ENCODE measurements at places on chromosomes 1 and 21.

DNA sequence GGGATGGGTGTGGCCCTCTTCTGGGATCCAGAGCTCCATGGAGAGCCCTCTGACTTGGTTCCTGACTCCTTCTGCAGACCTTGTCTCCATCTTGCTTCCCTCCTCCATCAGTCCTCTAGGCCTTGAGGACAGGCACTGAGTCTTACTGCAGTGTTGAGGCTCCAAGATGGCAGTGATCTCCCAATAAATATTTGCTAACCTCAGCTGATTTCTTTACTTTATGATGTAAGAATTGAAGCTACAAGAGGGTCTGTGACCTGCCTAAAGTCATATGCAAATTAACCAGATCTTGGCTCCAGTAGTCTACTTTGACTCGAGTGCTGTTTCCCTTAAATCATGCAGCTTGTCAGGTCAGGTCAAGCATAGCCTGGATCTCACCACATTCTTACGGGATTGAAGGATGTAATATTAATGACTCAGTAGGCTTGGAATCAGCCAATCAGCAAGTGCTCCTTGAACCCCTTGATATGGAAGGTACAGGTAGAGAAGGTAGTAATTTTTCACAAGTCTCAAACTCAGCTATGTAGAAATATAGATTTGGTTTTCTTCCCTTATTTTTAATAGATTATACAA is 93.0 kb downstream of the CLIC6 start:
- H3K36me3 ChIP-seq, result no peaks in the 10 kb centered on the region
- H3K27me3 ChIP-seq, result no peaks in the 10 kb centered on the region
- no peak overlapping the region for H3K27ac ChIP-seq
- no peak for DNase-seq
- peaks cover 3% of the 10 kb centered on the region for H3K4me1 ChIP-seq
- no peak overlapping the region for H3K4me3 ChIP-seq

GRCh38 chr1:1371746-1372711 is 3.0 kb downstream of the AURKAIP1 start:
- no peak overlapping the region for H3K27ac ChIP-seq
- H3K27me3 ChIP-seq, result no peaks in the 10 kb centered on the region
- peaks cover 54% of the 10 kb centered on the region for H3K4me1 ChIP-seq
- H3K4me3 ChIP-seq, result no peak overlapping the region
- H3K36me3 ChIP-seq, result no peaks in the 10 kb centered on the region

DNA sequence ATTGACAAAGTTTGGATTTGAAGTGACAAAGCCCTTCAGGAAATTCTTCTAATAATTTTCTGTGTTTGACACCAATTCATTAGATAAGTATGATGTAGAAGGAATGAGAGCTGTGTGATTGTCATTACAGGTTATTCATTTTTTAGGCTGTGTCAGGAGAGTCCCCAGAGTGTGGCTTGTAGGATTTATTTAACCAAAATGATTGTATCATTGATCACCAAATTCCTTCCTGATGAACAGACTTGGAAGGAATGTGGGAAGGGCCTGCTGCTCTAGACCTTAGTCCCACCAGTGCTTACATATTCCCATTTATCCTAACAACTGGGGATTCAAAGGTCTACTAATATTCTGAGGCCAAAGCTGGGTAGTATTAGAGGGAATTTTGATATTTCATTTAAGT is 383.3 kb upstream of the KAZN start:
- DNase-seq, result no peak
- H3K4me1 ChIP-seq, result no peaks in the 10 kb centered on the region
- H3K27ac ChIP-seq, result no peak overlapping the region
- no peak overlapping the region for H3K4me3 ChIP-seq
- H3K36me3 ChIP-seq, result no peaks in the 10 kb centered on the region

DNA sequence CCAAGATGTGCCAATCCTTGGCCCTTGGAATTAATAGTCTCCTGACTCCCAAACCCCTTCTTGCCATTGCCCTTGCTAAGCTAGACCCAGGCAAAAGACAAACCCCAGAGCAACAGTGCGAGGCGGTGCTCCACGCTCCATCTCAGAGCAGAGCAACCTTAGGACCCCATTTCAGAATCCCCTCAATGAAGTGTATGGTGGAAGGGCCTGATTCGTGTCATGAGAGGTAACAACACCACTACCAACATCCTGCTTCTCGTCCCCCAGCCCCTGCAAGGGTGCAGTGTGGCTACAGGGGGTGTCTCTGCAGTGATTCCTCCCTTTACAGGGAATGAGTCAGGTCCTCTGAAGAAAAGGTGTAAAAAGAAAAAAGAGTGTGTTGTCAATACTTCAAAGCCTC is 103.9 kb upstream of the IRF2BP2 start:
- no peak overlapping the region for H3K4me3 ChIP-seq
- DNase-seq, result no peak
- H3K27ac ChIP-seq, result no peak overlapping the region
- no peaks in the 10 kb centered on the region for H3K36me3 ChIP-seq
- peaks cover 13% of the 10 kb centered on the region for H3K4me1 ChIP-seq

GRCh38 chr1:247387096-247387495 is 28.9 kb upstream of the NLRP3 start:
- H3K4me3 ChIP-seq, result no peak overlapping the region
- H3K27me3 ChIP-seq, result no peaks in the 10 kb centered on the region
- no peak overlapping the region for H3K27ac ChIP-seq
- DNase-seq, result no peak
- H3K4me1 ChIP-seq, result no peaks in the 10 kb centered on the region
- H3K36me3 ChIP-seq, result no peaks in the 10 kb centered on the region

GRCh38 chr1:19101244-19101643 is 108.8 kb downstream of the UBR4 start:
- H3K27me3 ChIP-seq, result no peaks in the 10 kb centered on the region
- H3K27ac ChIP-seq, result no peak overlapping the region
- no peaks in the 10 kb centered on the region for H3K4me1 ChIP-seq
- DNase-seq, result no peak

GRCh38 chr1:6247651-6248050 is 3.7 kb downstream of the HES3 start:
- no peak for DNase-seq
- H3K4me3 ChIP-seq, result no peak overlapping the region
- no peaks in the 10 kb centered on the region for H3K36me3 ChIP-seq
- no peak overlapping the region for H3K27ac ChIP-seq
- peaks cover 29% of the 10 kb centered on the region for H3K4me1 ChIP-seq

- no peaks in the 10 kb centered on the region for H3K4me1 ChIP-seq
- no peak for DNase-seq
- peaks cover 93% of the 10 kb centered on the region for H3K36me3 ChIP-seq
- H3K27me3 ChIP-seq, result no peaks in the 10 kb centered on the region
Observed at GRCh38 chr1:42753070-42753469, 13.0 kb upstream of the CLDN19 start.

GRCh38 chr1:176800978-176801513 is 338.1 kb downstream of the PAPPA2 start:
- H3K27me3 ChIP-seq, result no peaks in the 10 kb centered on the region
- H3K27ac ChIP-seq, result no peak overlapping the region
- no peak for DNase-seq
- H3K36me3 ChIP-seq, result no peaks in the 10 kb centered on the region

GRCh38 chr1:110672001-110672752 is 2.6 kb downstream of the KCNA3 start:
- peak overlapping the region; percentile 68 for H3K4me3 ChIP-seq
- peak overlapping the region; percentile 70 for H3K27ac ChIP-seq
- H3K36me3 ChIP-seq, result no peaks in the 10 kb centered on the region
- H3K27me3 ChIP-seq, result peaks cover 18% of the 10 kb centered on the region
- H3K4me1 ChIP-seq, result peaks cover 18% of the 10 kb centered on the region

DNA sequence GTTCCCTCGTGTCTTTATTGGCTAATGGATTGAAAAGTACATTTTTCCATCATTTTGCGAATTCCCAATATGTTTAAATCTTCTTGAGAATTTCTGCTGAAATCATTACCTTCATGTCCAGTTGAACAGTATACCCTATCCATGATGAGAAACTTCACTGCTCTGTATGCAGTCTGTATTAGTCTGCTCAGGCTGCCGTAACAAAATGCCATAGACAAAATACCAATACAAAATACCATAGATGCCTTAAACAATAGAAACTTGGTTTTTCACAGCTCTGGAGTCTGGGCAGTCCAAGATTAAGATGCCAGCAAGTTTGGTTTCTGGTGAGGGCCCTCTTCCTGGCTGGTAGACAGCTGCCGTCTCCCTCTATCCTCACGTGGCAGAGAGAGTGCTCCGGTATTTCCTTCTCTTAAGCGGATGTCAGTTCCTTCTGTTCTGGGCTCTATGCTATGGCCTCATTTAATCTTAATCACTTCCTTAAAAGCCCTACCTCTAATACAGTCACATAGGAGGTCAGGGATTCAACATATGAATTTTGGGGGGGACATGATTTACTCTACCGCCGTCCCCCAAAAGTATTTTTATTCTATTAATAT is 27.0 kb downstream of the CXADR start:
- no peaks in the 10 kb centered on the region for H3K27me3 ChIP-seq
- H3K36me3 ChIP-seq, result no peaks in the 10 kb centered on the region
- no peak overlapping the region for H3K27ac ChIP-seq
- H3K4me1 ChIP-seq, result peaks cover 18% of the 10 kb centered on the region
- H3K4me3 ChIP-seq, result no peak overlapping the region
- DNase-seq, result no peak

DNA sequence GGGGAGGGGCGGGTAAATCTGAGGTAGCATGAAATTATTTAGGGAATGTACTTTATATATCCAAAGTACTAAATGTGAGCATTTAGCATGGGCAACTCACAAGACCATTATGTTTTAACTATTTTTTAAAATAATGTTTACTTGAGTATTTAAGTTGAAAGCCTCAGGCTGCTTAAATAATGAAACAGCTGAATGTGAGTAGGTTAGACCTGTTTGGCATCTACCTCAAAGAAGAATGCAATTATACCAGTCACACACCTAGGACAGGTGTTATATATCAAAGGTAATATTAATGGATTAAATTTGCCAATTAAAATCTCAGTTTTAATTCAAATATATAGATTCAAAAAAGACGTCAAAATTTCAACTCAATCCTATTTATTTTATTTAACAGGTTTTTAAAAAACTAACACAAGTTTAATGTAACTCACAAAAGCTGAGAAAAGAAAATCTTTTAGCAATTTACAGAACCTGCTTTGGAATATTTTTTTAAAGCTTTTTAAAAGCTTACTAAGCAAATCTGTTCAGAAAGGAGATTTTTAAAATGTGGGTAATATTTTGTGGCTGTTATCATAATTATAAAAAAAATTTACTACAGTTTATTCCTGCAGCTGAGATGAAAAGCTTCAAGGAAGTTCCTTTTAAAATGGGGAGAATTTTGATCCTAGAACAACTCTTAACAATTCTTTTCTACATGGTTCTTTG is 104.6 kb upstream of the LBR start:
- H3K4me1 ChIP-seq, result no peaks in the 10 kb centered on the region
- H3K27ac ChIP-seq, result no peak overlapping the region
- H3K27me3 ChIP-seq, result no peaks in the 10 kb centered on the region
- no peaks in the 10 kb centered on the region for H3K36me3 ChIP-seq

DNA sequence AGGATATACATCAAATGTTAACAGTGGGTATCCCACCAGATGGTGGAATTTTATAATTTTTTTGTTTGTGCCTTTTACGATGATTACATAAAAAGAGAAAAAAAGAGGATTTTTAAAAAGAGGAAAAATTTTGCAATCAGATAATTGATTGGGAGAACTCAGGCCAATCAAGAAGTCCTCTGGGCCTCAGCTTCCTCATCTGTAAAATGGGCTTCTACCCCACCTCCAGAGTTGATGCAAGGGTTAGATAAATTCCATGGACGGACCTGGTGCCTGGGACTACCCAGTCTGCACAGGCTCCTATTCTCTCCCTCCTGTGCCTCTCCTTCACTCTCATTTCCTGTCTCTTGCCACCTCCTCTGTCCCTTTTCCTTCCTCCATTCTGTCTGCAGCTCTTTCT is 88.9 kb downstream of the TRABD2B start:
- no peak overlapping the region for H3K27ac ChIP-seq
- no peak for DNase-seq
- H3K4me3 ChIP-seq, result no peak overlapping the region
- no peaks in the 10 kb centered on the region for H3K4me1 ChIP-seq

- no peaks in the 10 kb centered on the region for H3K4me1 ChIP-seq
- no peak overlapping the region for H3K4me3 ChIP-seq
- no peak for DNase-seq
Observed at GRCh38 chr1:231584117-231584516, 42.5 kb upstream of the DISC1 start.

GRCh38 chr1:93608187-93609109 is 73.2 kb downstream of the BCAR3 start:
- H3K4me1 ChIP-seq, result no peaks in the 10 kb centered on the region
- no peak overlapping the region for H3K27ac ChIP-seq
- H3K27me3 ChIP-seq, result no peaks in the 10 kb centered on the region
- no peak overlapping the region for H3K4me3 ChIP-seq
- DNase-seq, result no peak

- DNase-seq, result no peak
- H3K4me3 ChIP-seq, result peak overlapping the region; percentile 85
- peaks cover 14% of the 10 kb centered on the region for H3K4me1 ChIP-seq
Observed at GRCh38 chr1:33036051-33036525, 595 bp downstream of the AK2 start.

DNA sequence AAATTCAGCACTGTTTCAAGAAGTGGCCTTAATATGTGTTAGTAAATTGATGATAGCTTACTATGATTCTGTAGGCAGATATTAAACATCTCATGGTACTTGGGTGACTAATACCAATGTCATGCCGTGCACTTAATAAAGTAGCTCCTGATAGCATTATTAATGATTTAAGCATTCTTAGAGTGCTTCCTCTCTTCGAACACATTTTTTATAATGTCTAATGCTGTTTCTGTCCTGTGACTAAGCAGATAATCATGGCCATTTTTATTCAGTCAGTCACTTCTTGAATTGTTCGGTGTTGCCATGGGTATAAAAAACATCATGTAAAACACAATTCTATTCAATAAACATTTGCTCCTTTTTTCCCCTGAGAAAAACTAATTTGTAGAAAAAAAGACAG is 804.6 kb upstream of the ADGRL4 start:
- no peaks in the 10 kb centered on the region for H3K4me1 ChIP-seq
- H3K27me3 ChIP-seq, result no peaks in the 10 kb centered on the region
- no peak overlapping the region for H3K27ac ChIP-seq
- no peak for DNase-seq

DNA sequence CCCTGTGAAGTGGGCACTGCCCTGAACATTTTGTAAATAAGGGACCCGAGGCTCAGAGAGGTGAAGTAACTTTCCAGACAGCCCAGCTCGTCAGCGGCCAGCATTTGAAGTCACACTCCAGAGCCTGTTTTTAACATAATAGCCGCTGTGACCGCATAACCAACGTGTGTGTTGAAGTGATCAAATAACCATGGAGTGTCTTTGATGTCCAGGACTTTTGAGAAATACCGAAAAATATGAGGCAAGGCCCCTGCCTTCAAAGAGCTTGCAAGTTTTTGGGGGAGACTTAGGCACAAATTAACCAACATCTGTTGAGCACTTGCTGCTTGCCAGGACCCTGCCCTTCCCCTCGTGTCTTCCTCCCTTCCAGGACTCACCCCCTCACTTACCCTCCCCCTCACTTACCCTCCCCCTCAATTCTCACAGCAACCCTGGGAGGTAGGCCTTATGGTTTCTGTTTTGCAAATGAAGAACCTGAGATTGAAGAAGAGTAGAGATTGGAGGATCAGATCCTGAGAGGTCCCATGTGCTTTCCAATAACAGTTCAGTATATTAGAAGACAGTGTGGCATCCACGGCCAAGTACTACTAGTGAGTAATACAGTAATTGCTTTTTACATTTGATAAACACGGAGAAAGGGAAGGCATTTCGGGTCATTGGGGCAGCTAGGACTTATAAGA is 1.3 kb upstream of the SLC16A1 start:
- H3K4me1 ChIP-seq, result peaks cover 39% of the 10 kb centered on the region
- no peaks in the 10 kb centered on the region for H3K36me3 ChIP-seq
- no peaks in the 10 kb centered on the region for H3K27me3 ChIP-seq

GRCh38 chr1:202286622-202287097 is 55.1 kb downstream of the UBE2T start:
- H3K4me3 ChIP-seq, result no peak overlapping the region
- no peak for DNase-seq
- no peak overlapping the region for H3K27ac ChIP-seq
- H3K27me3 ChIP-seq, result no peaks in the 10 kb centered on the region
- H3K36me3 ChIP-seq, result no peaks in the 10 kb centered on the region
- H3K4me1 ChIP-seq, result peaks cover 12% of the 10 kb centered on the region
